SW480 (cell line): ENCODE measurements at places on chromosomes 1 and 21.
A peak's percentile ranks its signal among the peaks of the same experiment; 100 is the strongest.

DNA sequence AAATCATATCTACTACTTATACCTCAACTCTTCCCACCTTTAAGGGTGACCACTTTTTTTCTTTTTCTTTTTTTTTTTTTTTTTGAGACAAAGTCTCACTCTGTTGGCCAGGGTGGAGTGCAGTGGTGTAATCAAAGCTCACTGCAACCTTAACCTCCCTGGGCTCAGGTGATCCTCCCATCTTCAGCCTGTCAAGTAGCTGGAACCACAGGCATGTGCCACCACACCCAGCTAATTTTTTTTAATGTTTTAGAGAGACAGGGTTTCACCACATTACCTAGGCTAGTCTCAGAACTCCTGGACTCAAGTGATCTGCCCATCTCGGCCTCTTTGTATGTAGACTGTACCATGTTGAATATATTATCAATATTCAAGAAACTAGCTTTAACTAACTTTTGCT, 39.4 kb downstream of the NRDC start:
- peak; percentile 44 for DNase-seq

- no peak for DNase-seq
These were observed 24.4 kb upstream of the CEP350 start for GRCh38 chr1:179929955-179930798.

GRCh38 chr1:177172272-177172671, 1.5 kb downstream of the BRINP2 start:
- DNase-seq = no peak

- DNase-seq = no peak
These were observed 43.6 kb upstream of the A3GALT2 start for GRCh38 chr1:33364565-33364918.

DNA sequence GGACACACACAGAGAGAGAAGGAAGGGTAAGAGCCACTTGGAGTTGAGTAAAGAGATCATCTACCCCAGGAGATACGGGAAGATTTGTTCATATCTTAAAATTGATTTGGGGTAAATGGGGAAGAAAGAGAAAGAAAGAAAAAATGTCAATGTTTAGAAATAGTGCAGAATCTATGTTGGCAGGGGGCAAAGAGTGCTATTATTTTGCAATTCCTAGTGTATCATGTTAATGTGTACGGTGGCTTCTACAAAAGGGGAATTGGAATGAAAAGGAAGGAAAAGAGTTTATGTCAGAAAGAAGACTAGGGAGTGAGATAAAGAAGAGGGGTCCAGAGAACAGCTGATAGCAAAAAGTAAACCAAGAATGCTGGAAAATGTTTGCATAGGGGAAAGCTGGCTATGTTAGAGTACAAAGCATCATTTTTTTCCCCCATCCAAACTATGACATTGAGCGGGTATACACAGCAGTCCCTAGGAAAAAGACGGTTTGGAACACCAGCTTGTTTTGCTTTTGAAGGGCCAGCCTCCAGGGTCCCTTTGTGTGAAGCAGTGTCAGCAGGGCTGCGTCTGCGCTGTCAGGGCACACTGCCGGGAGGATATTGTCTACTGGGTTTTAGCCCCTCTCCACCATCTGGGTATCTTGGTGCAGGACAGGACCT, 10.8 kb downstream of the LRRC8D start:
- no peak for DNase-seq

- no peak for DNase-seq
These were observed 247.0 kb downstream of the DNM3 start for GRCh38 chr1:172088256-172088655.

GRCh38 chr1:1625824-1626206, 6.2 kb upstream of the MMP23B start:
- DNase-seq = no peak

DNA sequence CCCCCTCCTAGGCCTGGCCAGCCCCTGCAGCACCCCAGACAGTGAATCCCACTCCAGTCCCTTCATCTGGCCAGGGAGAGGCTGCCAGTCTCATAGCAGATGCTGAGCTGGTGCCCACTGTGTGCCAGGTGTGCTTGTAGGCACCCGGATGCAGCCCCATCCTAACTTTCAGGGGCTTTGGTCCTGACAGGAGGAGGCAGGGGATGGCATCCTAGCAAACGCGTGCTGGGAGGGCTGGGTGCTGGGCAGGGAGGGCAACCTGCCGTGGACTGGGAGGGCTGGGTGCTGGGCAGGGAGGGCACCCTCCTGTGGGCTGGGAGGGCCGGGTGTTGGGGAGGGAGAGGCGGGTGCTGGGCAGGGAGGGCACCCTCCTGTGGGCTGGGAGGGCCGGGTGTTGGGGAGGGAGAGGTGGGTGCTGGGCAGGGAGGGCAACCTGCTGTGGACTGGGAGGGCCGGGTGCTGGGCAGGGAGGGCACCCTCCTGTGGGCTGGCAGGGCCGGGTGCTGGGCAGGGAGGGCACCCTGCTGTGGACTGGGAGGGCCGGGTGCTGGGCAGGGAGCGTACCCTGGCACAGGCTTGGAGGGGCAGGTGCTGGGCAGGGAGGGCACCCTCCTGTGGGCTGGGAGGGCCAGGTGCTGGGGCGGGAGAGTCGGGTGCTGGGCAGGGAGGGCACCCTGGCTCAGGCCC, 35.3 kb downstream of the SLC19A1 start:
- no peak for DNase-seq

- DNase-seq = peak; percentile 65
These were observed at the start of gene TSPEAR for GRCh38 chr21:44711327-44712202. TSS of gene TSPEAR (minus strand) at chr21:44711572. CDS start at chr21:44711514, 58 bp downstream.

- peak; percentile 55 for DNase-seq
These were observed 40.3 kb upstream of the COL18A1 start for GRCh38 chr21:45364468-45365185.

GRCh38 chr1:46017876-46018503, 114.4 kb downstream of the PIK3R3 start:
- no peak for DNase-seq

DNA sequence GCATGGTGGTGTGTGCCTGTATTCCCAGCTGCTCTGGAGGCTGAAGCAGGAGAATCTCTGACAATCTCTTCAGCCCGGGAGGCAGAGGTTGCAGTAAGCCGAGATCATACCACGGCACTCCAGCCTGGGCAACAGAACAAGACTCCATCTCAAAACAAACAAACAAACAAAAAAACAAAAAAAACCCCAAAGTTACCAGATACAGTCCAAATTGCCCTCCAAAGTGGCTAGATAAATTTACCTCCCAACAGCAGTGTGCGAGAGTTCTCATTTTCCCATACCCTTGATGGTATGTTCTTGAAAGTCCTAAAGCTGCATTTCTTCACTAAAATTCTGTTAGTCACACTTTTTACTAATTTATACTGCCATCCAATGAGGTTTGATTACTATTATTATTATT, 3.0 kb upstream of the OTUD3 start:
- DNase-seq = no peak

GRCh38 chr1:163844459-163844858, 522.7 kb downstream of the NUF2 start:
- no peak for DNase-seq

DNA sequence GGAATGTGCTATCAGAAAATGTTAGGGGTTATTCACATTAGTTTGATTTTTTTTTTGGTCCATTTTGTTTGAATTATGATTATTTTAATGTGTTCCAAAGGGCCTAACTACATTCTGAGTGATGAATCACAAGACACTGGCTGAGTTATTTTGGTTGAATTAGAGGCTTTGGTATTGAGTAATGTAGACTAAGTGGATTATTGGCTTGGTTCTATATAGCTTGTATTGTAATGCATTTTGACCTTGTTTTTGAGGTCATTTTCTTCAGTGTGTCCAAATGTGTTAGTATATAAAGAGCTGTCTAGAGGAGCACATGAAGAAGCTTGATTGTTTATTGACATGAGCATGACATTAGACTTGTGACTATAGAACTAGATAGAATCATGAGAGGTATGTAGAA, 3.4 kb downstream of the ZNF326 start:
- no peak for DNase-seq

DNA sequence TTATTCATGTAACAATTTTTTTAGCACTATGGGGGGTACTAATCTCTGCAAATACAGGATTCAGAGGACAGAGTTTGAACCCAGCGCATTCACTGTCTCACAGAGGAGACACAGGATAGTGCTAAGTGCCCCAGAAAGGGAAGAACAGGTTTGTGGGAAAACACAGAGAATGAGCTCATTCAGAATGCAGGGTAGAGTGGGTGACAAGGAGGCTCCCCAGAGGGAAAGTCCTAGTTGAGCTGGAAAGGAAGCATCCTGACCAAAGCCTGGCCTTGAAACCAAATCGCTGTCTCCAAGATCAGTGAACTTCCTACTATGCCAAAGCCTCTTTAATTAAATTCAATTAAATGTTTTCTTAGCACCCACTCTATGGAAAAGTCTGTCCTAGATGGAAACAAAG, 19.0 kb upstream of the RGS2 start:
- DNase-seq = no peak

DNA sequence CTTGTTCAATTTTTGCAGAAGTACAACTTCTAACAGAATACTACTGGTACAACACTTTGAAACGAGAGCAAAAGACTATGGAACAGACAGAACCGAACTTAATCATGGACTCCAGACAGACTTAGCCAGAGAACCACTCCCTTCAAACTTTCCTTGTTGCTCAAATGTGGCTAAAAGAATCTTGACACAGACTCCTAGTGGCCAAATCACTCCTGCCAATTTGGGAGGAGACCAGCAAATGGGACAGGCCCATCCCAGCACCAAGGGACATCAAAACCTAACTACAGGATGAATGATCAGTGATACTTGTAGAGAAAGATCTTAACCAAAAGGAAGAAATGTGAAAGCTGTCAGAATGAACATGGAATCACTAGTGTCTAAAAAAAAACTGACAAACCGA, 154.0 kb downstream of the MATN1 start:
- no peak for DNase-seq

- DNase-seq = no peak
These were observed 132.4 kb upstream of the ATP1B1 start for GRCh38 chr1:168974117-168974516.

- DNase-seq = no peak
These were observed 23.2 kb downstream of the HAO2 start for GRCh38 chr1:119391749-119392148.

GRCh38 chr1:93597709-93598108, 83.9 kb downstream of the BCAR3 start:
- DNase-seq = no peak
